Left ventricle myocardium inferior (tissue), 1 donor: ENCODE measurements at places on chromosomes 4 and X.

GRCh38 chr4:168633496-168633895 is 136.6 kb downstream of the PALLD start:
- no peaks in the 10 kb centered on the region for H3K27me3 ChIP-seq
- H3K4me1 ChIP-seq = peaks cover 69% of the 10 kb centered on the region
- peak overlapping the region; percentile 75 for H3K27ac ChIP-seq
- H3K4me3 ChIP-seq = peak overlapping the region; percentile 74
- H3K36me3 ChIP-seq = no peaks in the 10 kb centered on the region

GRCh38 chr4:23970201-23970850 is 80.5 kb upstream of the PPARGC1A start:
- H3K4me3 ChIP-seq = no peak overlapping the region
- H3K27ac ChIP-seq = peak overlapping the region; percentile 30
- H3K27me3 ChIP-seq = no peaks in the 10 kb centered on the region

DNA sequence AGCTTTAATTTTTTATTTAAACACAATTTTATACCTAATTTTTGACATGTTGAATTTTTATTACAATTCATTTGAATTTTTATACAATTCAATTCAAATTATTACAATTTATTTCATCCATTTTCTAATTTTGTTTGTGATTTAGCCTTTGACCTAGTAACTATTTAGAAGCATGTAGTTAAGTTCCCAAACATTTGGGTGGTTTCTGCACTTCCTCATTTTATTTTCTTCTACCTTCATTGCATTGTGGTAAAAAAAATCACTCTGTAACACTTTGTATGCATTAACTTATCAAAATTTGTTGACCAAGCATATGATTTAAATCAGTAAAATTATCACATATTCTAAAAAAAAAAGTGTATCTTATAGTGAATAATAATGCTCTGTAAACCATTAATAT is 928.9 kb downstream of the ARAP2 start:
- H3K27me3 ChIP-seq = no peaks in the 10 kb centered on the region
- H3K27ac ChIP-seq = no peak overlapping the region
- no peaks in the 10 kb centered on the region for H3K36me3 ChIP-seq
- H3K4me3 ChIP-seq = no peak overlapping the region
- no peaks in the 10 kb centered on the region for H3K4me1 ChIP-seq
- no peak for DNase-seq

GRCh38 chr4:89703829-89704590 is 133.0 kb downstream of the SNCA start:
- H3K27ac ChIP-seq = no peak overlapping the region
- no peaks in the 10 kb centered on the region for H3K27me3 ChIP-seq
- peaks cover 7% of the 10 kb centered on the region for H3K4me1 ChIP-seq
- no peak overlapping the region for H3K4me3 ChIP-seq

GRCh38 chrX:53065104-53065503 is 16.5 kb downstream of the GPR173 start:
- no peak overlapping the region for H3K4me3 ChIP-seq
- H3K4me1 ChIP-seq = no peaks in the 10 kb centered on the region
- H3K27me3 ChIP-seq = no peaks in the 10 kb centered on the region
- H3K27ac ChIP-seq = no peak overlapping the region

DNA sequence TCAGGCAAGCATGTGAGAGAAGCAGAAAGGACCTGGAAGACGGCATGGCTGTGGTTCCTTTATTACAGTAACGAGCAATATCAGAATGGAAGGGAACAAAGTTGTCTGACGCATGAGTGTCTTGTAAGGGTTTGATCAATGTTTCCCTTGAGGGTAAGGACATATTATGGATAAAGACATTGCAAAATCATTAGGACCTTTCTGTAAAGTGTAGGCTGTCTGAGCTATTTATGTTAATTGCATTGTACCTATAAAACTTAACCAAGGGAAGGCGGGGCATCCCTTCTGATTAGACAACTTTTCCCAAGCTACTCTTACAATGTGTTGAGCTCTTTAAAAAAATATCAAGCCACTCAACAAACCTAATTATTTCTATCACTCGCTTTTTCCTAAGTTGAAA is 112.2 kb upstream of the JADE1 start:
- H3K27me3 ChIP-seq = no peaks in the 10 kb centered on the region
- H3K36me3 ChIP-seq = no peaks in the 10 kb centered on the region
- no peaks in the 10 kb centered on the region for H3K4me1 ChIP-seq
- no peak overlapping the region for H3K4me3 ChIP-seq
- DNase-seq = no peak

GRCh38 chrX:134186362-134187121 is 50.4 kb upstream of the CCDC160 start:
- no peak for DNase-seq
- no peaks in the 10 kb centered on the region for H3K36me3 ChIP-seq
- no peak overlapping the region for H3K4me3 ChIP-seq
- no peaks in the 10 kb centered on the region for H3K27me3 ChIP-seq
- H3K4me1 ChIP-seq = no peaks in the 10 kb centered on the region
